ENCODE measurements at places on chromosomes 7 and 10.
A peak's percentile ranks its signal among the peaks of the same experiment; 100 is the strongest.

GRCh38 chr10:93475871-93476270 lies 6.3 kb downstream of the MYOF start:
- no peak for DNase-seq

DNA sequence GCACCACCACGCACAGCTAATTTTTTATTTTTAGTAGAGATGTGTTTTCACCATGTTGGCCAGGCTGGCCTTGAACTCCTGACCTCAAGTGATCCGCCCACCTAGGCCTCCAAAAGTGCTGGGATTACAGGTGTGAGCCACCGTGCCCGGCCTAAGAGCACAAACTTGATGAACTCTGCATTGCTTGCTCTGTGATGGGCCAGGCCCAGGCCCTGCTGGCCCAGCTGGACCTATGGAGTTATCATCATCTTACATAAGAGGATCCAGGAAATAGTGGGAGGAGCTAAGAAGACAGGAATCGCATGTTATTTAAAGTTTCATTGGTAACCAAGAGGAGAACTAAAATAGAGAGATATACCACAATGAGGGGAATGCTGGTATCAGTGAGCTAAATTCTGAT lies 86.9 kb downstream of the DAGLB start:
- DNase-seq, result no peak

DNA sequence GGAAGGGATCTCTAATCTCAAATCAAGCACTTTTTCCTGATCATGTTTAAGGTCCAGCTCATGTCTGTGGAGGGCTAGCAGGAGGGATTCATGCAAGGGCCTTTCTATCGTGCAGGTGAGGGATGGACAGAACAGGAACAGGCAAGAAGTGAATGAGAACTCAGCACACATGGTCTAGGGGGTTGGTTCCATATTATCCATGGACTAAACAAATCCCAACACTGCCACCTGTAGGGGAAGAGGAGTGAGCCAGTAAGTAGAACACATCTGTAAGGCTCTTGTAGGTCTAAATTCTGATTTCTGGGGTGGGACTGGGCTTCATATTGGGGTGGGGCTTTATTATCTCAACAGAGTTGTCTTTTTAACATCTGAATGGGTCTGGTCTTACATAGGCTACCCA lies 138.0 kb upstream of the TARP start:
- DNase-seq, result peak; percentile 13

- DNase-seq, result no peak
These were observed 65.0 kb downstream of the INPP5A start for GRCh38 chr10:132602614-132603013.

GRCh38 chr10:43970717-43971116 lies 322.0 kb upstream of the ZNF32 start:
- DNase-seq, result no peak

- DNase-seq, result no peak
These were observed 142.7 kb downstream of the KCNMA1 start for GRCh38 chr10:77494756-77495541.

- no peak for DNase-seq
These were observed 357.7 kb upstream of the LRRN3 start for GRCh38 chr7:110733221-110733620.

DNA sequence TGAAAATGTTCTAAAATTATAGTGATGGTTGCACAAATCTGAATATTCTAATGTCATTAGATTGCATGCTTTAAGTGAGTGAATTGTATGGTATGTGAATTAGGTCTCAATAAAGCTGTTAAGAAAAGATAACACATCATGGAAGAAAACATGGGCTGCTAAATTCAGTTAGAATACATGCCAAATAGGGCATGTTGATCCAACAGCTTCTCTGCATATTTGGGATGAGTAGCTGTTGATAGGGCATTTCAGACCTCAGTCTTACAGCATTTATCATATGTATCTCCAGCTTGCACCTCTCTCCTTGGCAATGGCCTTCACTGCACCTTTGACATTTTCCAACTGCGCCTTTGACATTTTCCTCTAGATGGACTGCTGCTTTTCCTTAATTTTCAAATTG lies 13.2 kb downstream of the CREB5 start:
- DNase-seq, result no peak

GRCh38 chr10:72315611-72316385 lies 38.9 kb downstream of the DNAJB12 start:
- DNase-seq, result no peak

GRCh38 chr7:135200821-135201331 lies 10.4 kb downstream of the WDR91 start:
- no peak for DNase-seq

DNA sequence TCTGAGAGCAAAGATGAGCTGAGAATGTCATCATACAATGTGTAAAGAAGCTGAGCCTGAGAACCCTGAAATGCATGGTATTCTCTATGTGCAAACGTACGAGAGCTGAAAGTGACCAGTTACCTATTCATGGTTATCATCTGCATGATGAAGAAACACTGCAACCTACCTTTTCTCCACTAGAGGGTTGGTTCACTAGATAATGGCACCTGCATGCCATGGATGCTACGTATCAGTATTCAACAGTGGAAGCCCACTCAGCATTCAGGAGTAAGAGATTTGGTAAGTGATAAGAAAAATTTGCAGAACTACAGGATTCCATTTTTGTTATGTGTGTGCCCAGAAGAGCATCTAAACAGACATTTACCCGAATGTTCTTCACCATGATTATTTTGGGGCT lies 145.4 kb downstream of the PTPRN2 start:
- no peak for DNase-seq

GRCh38 chr7:136275794-136276193 lies 298.6 kb upstream of the MTPN start:
- no peak for DNase-seq

- DNase-seq, result no peak
These were observed 2.8 kb downstream of the FXYD4 start for GRCh38 chr10:43374194-43374593.

DNA sequence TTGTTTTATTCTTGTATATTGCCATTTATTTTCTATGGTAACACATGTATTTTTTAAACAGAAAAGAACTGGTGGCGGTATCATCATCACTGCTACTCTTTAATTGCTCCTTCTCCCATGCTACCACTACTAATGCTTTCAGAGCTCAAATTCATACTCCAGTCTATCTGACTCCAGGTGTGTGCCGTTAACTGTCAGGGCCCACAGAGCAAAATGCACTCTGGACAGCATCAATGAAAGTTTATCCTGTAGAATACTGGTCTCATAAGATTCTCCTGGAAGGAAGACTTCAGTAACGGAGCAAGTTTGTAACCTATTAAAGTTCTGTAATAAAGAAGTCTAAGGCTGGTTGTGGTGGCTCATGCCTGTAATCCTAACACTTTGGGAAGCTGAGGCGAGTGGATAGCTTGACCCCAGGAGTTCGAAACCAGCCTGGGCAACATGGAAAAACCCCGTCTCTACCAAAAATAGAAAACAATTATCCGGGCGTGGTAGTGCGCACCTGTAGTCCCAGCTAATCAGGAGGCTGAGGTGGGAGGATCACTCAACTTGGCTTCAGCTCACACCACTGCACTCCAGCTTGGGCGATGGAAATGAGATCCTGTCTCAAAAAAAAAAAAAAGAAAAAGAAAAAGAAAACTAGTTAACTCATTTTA lies 18.4 kb downstream of the ZNRF2 start:
- no peak for DNase-seq

- DNase-seq, result no peak
These were observed 67.6 kb downstream of the TACC2 start for GRCh38 chr10:122056431-122057094.

DNA sequence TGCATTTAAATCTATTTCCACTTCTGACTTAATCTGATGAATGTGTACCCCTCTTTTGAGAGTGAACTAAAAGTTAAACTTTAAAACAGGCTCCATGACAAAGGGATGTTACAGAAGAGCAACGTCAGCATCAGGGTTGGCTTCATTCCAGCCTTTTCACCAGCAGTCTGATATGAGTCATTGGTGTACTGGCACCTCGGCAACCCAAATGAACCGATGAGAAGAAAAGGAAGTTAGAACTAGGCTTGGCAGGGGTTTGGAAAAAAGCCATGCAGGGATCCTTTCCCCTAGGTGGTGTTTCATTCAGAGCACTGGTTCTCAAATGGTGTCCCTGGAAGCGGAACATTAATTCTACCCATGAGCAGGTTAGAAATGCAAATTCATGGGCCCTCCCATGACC lies 53.6 kb downstream of the SEC61G start:
- no peak for DNase-seq

DNA sequence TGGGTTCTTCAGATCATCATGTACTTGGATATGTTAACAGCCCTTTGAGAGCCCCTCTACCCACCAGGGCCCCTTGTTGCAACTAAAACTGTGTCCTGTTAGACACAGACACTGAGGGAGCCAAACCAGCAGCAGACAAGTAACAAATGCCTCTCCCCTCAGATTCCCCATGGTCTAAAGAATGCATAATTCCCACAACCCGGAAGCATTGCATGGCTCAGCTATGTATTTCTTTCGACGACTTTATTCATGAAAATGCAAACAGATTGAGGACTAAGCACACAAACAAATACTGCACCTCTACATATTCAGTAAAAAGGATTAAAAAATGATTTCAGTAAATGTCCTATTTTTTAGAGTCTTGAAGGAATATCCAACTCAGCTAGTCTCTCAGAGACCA lies 70.1 kb upstream of the HECW1 start:
- DNase-seq, result no peak

DNA sequence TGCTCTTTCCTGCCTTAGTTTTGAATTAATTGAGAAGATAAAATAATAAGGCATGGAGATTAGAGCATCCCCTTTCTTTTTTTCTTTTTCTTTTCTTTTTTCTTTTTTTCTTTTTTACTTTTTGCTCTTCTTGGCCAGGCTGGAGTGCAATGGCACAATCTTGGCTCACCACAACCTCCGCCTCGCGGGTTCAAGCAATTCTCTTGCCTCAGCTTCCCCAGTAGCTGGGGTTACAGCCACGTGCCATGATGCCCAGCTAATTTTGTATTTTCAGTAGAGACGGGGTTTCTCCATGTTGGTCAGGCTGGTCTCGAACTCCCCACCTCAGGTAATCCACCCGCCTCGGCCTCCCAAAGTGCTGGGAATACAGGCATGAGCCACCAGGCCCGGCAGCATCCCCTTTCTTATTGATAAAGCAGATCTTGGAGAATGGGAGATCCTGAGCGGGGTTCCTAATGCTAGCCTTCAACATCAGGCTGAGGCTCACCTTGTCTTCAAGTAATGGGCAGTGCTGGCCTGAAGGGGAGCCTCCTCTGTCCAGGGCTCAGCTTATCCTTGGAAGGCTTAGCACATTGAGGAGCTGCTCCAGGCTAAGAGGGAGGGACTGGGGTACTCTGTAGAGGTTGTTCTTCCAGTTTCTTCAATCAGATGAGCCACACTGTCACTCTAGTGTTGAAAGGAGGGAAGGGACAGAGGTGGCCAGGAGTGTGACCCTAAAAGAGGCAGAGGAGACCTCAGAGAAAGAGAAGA lies 27.9 kb downstream of the GSTO2 start:
- DNase-seq, result no peak

- DNase-seq, result peak; percentile 39
These were observed 5.0 kb upstream of the PRKAR1B start for GRCh38 chr7:732094-732541.

GRCh38 chr10:68139448-68140272 lies 30.4 kb downstream of the MYPN start:
- DNase-seq, result no peak

All from DMS 273 treated with DMSO at 0.1 percent for 48 hours (cell line).